OCI-M1 (cell line): ENCODE measurements at places on chromosomes 7 and 10.
A peak's percentile ranks its signal among the peaks of the same experiment; 100 is the strongest.

GRCh38 chr7:84069999-84070500 lies 124.5 kb downstream of the SEMA3A start:
- DNase-seq, result peak; percentile 42

DNA sequence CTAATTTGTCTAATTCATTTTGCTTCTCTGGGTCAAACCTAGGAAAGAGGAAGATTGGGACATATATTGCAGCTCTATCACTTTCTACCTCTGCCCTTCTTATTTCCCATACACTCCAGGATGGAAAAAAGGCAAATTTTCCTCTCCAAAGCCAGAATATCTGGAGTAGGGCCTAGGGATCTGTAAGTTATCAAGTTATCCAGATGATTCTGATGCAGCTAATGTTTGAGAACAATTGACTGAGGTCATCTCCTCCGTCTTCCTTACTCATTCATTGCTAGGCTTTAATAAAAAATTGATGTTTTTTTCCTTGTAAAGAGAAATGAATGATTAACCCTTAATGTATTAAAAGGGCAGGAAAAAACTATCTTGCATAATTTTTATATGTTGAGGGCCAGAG lies 211.9 kb upstream of the GLI3 start:
- DNase-seq, result no peak

- no peak for DNase-seq
Measured at GRCh38 chr10:124010563-124011131, 82.8 kb downstream of the CHST15 start.

DNA sequence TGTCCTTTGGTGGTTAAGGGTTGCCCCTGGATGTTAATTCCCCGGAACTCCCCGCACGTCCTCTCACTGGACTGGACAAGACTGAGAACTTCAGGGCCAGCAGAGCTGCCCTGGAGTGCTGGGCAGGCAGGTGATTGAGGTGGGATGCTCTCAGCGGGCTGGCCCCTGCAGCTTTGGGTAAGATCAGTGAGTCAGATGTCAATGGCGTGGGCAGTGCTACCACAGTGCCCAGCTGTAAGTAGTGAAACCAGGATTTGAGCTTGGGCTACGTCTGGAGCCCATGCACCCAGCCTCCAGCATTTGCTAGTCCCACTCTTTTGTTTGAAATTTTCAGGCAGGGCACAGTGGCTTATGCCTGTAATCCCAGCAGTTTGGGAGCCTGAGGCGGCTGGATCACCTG lies 6.7 kb upstream of the SEPHS1 start:
- no peak for DNase-seq

- no peak for DNase-seq
Measured at GRCh38 chr7:78768859-78769258, 684.6 kb downstream of the MAGI2 start.

- DNase-seq, result no peak
Measured at GRCh38 chr10:128908099-128908498, 558.9 kb upstream of the MGMT start.

DNA sequence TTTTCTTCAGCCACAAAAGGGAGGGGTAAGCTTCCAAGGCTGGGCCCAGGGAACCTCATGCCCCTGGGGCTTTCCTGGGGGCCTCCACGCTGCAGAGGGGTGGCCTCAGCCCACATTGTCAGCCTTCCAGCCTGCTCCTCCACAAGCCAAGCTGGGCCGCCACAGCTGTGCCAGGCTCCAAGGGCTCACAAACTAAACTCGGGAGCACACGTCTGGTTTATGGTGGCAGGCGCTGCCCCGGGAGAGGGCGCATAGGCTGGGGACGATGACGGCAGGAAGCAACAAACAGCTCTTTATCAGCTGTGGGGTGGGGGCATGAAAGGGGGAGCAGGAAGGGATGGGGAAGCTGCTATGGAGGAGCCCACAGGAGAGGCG lies 6.3 kb upstream of the CDH23 start:
- DNase-seq, result peak; percentile 15

- peak; percentile 87 for DNase-seq
Measured at GRCh38 chr7:111438369-111439289, 123.7 kb downstream of the IMMP2L start.

DNA sequence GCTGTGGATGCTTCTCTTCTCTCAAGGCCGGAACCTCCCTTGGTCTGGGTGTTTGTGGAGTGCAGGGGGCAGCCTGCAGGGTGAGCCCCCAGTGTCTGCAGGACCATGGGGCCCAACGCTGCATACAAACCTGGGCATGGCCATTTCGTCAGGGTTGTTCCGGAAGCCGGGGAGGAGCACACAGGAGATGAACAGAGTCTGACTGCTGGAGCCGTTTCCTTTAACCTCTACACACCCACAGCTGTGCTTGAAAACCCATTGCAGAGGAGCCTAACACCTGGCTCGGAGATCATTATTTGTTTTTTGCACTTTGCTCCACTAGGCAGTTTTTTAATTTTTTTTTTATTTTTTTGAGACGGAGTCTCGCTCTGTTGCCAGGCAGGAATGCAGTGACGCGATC lies 167.6 kb upstream of the INSYN2A start:
- DNase-seq, result no peak

- DNase-seq, result no peak
Measured at GRCh38 chr10:78450807-78451485, 417.3 kb downstream of the RPS24 start.

DNA sequence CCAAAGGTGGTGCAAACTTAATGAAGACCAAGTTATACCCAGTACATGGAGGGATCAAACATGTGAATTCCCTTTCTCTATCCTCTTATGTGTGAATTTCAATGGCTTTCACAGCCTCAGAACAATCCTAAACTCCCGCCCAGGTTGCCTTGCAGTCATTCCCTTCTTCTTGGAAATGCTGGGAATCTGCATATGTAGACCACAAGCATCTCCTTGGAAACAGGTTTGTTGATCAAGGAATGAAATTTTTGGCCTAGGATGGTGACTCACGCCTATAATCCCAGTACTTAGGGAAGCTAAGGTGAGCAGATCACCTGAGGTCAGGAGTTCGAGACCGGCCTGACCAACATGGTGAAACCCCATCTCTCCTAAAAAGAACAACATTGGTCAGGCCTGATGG lies 77.8 kb upstream of the ABI1 start:
- DNase-seq, result no peak

DNA sequence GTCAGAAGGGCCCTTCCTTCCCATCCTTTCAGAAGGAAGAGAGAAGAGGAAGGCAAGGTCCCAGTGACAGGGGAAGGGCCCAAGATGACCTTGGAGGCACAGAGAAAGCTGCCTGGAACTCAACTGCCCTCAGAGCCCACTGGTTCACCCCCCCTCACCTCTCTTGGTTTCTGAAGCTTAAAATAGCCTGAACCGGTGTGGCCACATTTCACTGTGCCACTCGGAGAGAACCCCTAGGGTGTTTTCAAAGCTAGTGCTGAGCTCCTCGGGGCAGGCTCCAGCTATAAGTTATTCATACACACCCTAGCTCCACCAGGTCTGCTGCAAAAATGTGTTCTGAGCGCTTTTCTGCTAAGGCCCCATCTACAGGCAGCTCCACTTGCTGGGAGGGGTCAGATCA lies 60.9 kb upstream of the ADRB1 start:
- DNase-seq, result no peak

- no peak for DNase-seq
Measured at GRCh38 chr10:124048371-124049290, 44.8 kb downstream of the CHST15 start.

DNA sequence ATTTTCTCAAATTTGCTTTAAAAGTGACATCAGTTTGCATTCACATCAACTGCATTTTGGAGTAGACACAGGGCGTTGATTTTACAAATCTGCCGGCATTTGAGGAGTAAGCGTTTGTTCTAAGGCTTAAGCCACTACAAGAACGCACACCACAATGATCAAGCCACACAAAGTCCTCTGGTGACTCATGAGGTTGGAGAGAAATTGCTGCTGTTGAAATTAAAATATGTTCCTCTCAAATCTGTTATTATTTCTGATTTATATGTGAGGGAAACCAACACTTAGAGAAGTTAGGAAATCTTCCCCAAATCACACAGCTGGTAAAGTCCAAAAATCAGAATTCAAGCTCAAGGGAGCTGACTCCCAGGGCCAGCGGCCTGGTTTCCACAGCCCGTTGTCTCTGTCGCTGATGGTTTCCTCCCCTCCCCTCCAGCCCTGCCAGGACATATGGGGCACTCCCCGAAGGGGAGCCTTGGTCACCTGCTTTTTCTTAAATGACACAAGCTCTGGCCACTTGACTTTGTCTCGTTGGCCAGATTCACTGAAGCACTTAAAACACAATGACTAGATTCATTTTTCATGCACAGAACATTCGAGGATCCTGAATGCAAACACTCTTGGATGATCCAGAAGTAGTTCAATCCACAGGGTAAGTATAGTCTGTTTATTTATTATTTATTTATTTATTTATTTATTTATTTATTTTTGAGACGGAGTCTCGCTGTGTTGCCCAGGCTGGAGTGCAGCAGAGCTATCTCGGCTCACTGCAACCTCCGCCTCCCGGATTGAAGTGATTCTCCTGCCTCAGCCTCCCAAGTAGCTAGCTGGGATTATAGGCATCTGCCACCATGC lies 29.2 kb upstream of the KLF6 start:
- no peak for DNase-seq

DNA sequence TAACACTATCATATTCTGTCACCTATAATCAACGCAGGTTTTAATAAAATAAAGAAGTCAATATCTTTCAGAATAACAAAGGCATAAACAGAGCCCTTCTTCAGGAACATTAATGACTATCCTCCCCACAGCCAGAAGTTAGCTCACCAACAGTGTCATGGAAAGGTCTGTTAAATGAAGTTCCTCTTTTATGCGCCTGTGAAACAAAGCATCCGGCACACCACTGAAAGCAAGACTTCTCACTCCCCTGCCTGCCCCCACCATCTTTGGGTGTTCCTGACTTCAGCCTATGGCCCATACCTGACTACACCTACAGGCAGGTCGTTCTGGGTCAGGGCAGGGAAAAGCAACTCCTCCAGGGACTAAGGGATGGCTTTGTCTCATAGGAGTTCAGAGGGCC lies 205.4 kb downstream of the FANK1 start:
- DNase-seq, result peak; percentile 79

- DNase-seq, result no peak
Measured at GRCh38 chr7:159028508-159029401, 115.9 kb downstream of the VIPR2 start.

DNA sequence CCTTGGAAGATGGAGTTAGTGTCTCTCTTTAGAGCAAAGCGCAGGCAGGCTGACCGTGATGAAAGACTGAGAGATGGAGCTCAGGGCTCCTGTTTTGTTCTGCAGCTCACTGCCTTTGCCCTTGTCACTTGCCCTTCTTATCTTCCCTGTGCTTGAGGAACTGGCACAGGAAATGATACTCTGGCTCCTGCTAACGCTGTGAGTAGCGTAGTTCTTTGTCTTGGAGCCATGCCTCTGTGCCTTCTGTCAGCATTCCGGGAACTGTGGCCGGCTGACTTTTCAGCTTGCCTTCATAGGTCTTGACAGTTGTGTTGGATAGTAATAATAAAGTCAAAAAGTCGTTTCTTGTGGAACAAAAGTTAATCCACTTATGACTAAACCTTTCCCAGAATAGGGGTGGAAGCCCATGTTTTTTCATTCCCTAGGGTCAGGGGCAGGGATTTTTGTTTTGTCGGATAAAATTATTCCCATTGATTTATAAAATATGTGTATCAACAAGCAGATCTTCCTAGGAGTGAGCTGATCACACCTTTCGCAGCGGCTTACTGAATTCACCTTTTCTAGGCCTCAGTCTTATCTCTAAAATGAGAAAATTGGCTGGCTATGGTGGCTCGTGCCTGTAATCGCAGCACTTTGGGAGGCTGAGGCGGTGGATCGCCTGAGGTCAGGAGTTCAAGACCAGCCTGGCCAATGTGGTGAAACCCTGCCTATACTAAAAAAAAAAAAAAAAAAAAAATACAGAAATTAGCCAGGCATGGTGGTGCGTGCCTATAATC lies 16.6 kb upstream of the TMEM236 start:
- DNase-seq, result no peak

GRCh38 chr7:539731-540411 lies 20.2 kb upstream of the PDGFA start:
- no peak for DNase-seq

- DNase-seq, result no peak
Measured at GRCh38 chr10:34813626-34814222, 1.4 kb downstream of the PARD3 start.

- no peak for DNase-seq
Measured at GRCh38 chr7:151717415-151717814, 159.5 kb downstream of the PRKAG2 start.

GRCh38 chr10:12656518-12657142 lies 307.3 kb downstream of the CAMK1D start:
- peak; percentile 75 for DNase-seq

DNA sequence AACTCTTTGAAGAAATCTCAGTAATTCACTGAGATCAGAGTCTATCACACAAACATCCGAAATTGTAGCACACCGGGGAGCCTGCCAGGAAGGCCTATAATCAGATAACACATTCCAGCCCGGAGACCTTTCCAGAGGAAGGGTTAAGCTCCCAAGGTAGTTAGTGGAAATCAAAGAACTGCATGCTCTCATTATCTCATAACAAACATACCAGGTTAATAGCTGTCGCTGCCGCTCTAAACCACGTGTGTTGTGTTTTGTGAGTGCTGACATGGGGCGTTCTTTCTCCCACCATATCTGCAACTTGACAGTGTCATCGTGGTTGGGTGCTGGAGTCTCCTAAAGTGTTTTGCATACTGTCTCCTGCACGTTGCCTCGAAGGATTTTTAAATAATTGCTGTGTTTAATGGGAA lies 120.7 kb upstream of the CARD11 start:
- DNase-seq, result no peak
